ENCODE measurements at places on chromosomes 12 and 14. TPM values are rescaled to one million over a fixed set of nuclear protein-coding genes. Genes with fewer than 3 reads are reported as not detected.

The LUM gene
- 424 TPM for polyA plus RNA-seq

DNA sequence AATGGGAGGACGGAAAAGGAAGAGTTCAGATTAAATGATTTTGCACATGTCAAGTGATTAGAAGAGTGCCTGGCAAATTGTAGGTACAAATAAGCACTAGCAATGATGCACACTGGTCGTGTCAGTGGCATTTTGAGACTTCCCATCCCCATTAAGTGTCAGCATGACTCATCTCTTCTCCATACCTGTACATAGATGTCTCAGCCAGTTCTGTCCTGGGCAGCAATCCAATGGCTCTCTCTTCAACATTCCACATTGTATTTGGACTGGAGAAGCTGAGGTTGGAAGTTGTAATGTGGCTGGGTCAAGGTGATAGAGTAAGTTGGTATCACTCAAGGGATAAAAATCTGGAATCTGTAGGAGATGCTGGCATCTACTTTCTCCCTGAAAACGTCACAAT lies 742.7 kb downstream of the VRK1 start:
- DNase-seq = no peak

DNA sequence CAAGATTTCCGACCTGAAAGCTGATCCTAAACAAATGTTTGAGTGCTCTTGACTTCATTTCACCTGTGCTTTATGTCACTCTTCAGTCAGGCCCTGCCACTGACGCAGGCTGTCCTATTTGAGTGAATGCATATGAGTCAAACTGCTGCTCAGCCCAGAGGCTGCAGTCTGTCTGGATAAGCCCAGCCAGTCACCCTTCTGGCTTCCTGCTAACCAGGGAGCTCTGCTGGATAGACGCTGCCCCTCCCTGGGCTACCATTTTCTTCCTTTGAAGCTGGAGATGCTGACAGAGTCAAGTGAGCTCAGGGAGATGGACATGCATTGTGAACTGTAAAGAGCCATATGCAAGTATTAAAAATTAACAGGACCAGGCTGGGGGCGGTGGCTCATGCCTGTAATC lies 5.1 kb upstream of the TUNAR start:
- no peak for DNase-seq

The BHLHE41 gene
- polyA plus RNA-seq = 3.7 TPM

The ADAM21 gene
- polyA plus RNA-seq = 0.40 TPM

The JKAMP gene
- polyA plus RNA-seq = 40.9 TPM

The SOS2 gene
- polyA plus RNA-seq = 39.5 TPM

GRCh38 chr12:77745624-77746023 lies 85.1 kb upstream of the NAV3 start:
- DNase-seq = no peak

DNA sequence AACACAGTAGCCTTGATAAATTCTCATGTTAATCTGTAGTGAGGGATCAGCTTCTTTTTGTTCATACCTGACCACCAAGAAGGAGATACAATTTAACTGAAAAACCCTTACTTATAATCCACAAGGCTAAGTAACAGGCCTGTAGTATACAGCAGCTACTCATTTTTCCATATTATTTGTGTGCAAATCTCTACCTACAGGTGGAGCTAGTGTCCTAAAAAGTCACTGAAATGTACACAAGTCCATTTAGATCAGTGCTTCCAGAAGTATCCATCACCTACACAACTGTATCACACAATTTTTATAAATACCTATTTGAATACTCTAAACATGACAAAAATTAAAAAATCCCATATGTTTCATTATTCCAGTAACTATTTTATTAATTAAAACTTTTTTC lies 173.2 kb downstream of the SLC35F4 start:
- no peak for DNase-seq

DNA sequence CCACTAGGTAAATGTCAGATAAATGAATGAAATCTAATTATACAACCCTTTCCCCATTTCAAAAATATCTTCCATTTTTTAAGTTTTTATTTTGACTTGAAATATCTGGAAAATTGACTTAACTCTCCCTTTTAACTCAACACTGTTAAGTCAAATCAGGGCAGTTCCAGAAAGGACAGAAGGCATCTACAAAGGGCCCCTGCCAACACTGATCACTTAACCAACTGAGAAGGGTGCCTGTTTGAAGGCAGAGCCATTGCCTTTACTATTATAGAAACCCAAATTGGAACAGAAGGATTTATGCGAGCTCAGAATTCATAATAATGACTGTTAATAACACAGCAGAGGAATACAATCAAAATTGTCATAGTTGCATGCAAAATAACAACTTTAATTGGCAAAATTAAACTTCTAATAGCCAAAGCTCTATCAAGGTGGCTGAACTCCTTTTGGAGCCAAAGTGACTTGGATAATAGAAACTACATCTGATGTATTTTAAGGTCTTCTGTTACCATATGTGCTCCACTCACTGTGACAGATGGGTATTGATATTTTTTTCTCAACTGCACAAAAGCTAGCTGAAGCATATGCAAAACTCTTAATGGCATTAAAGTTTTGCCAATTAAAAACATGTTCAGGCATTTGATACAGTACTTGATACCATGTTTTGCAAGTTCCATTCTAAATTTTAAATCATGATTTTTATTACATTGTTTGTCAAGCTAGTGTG lies 383.8 kb downstream of the NOVA1 start:
- no peak for DNase-seq

DNA sequence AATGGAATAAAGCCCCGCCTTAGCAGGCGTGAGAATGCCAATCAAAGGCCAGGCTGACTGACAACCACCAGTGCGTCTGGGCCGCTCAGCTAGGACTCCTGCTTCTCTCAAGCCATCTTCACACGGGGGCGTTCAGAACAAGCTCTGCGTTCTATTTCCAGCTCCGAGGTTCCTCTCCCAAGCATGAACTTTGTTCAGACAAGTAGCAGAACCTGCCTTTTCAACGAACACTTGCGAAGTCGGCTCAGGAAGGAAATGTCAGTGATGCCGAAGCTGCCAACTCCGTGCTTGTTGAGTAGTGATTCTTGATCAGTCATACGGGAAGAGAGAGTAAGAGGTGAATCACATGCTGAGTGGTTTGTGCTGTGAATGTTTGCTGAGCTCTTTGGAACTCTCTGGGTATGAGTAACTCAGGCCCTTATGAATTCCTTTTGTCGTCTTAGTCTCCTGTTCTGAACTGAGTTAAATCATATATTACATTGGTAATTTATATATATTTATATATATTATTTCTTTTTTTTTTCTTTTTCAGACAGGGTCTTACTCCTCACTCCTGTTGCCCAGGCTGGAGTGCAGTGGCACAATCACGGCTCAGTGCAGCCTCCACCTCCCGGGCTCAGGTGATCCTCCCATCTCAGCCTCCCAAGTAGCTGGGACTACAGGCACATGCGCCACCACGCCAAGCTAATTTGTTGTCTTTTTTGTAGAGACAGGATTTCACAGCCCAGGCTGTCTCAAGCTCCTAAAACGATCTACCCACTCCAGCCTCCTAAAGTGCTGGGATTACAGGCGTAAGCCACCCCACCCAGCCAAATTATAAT lies 29.4 kb upstream of the BCL7A start:
- DNase-seq = no peak

- no peak for DNase-seq
Measured at GRCh38 chr12:120538281-120539156, 4.4 kb downstream of the RNF10 start.

- no peak for DNase-seq
Measured at GRCh38 chr12:117469883-117470483, 108.6 kb upstream of the NOS1 start.

DNA sequence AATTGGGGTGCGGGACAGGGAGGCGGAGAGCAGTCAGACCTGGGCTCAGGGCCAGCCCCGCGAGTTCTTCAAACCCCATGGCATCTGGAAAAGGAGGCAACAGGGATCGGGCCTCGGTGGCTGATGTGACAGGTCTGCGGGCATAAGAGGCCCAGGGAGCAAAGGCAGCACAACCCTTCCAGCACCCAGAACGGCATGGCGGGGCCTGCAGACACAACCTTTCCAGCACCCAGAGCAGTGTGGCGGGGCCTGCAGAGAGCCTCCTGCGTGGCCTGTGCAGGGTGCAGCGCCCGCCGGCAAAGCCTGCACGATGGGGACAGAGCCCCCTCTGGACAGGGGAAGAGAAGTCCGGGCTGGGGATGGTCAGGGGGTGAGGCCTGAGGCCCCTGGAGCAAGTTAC lies 26.2 kb upstream of the TRAF3 start:
- DNase-seq = no peak

Data from hindlimb muscle (tissue), 1 donor.